GM23248 (cell line): ENCODE measurements at places on chromosomes 12 and 14. TPM values are rescaled to one million over a fixed set of nuclear protein-coding genes. Genes with fewer than 3 reads are reported as not detected.

MYRFL gene
- not detected in 2 replicates for total RNA-seq

DNA sequence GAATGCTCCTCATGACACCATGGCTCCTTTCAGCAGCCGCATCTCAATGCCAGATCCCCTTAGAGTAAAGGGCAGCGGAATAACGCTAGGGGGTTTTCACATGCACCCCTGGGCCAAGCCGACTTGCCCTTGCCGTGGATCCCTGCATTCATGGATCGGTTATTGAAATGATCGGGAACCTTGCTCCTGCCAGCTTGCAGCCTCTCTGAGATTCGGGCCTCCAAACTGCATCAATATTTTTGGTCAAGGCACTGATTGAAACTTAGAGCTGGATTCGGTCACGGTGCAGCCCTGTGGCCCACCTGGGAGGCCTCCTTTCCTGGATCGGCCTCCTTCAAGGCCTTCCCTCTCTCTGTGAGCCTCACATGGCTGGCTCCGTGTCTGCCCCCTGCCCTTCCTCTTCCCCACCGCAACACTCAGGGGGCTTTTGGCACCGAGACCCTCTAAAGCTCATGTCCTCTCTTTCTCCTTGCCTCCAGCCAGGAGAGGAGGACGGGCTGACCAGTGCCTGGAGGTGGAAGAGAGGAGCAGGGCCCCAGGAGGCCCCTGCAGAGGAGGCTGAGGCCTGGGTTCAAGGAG lies 1.8 kb downstream of the PTPN6 start:
- no peak for DNase-seq

DRAM1 gene
- 86.8 and 111 TPM in 2 replicates for total RNA-seq

DNA sequence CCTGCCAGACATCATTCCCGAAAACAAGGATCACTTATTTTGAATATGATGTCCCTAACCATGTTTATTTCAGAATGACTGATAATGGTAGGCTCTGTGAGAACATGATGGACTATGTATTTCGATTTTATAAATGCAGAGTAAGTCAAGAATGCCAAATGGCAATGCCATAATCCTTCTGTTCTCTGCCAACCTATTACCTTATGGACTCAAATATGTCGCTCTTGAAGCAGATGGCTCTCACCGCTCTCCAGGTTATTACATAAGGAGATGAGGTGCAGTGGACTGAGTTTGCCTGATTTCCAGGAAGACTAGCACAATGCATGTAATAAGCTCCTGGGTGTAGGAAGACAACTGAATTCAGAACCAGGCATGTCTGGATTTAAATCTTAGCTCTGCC lies 227.2 kb downstream of the BTG1 start:
- no peak for DNase-seq

KLRK1 gene
- not detected in 2 replicates for total RNA-seq

DNA sequence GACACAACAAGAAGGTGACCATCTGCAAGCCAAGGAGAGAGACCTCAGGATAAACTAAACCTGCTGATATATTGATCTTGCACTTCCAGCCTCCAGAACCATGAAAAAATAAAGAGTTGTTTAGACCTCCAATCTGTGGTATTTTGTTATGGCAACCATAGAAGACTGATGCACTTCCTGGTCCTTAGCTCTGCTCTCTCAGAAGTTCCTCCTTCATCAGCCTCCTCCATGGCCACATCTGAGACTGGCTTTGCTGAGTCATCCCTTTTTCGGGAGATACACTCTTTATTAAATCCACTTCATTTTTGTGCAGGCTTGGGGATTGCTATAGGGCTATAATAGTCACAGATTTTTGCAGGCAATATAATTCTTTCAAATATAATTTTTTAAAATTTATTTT lies 89.6 kb upstream of the ATF7IP start:
- DNase-seq = no peak

DNA sequence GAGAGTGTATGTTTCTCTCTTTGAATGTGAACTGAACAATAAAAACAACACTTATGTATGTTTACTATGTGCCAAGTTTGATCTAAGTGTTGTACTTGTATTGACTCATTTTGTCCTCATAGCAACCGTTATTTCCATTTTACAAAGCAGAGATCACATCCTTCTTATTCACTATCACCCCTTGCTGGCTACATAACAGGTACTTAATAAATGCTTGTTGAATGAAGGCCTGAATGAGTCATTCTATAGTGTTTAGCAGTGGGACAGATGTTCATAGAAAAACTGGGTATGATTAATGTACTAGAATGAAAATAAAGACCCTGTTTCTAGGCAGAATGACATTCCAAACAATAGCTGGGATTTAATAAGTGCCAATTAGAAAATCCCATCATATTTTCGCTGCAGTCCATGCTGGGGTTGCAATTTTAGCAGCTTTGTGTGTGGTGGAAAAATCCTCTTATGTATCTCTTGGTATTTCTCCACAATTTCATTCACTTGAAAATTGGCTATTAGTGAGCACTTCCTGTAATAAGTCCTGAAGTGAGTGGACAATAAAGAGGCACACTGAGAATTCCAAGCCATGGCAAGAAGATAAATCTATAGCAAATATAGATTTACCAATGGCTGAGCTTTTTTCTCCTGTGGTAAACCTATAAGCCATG lies 86.0 kb downstream of the FAR2 start:
- DNase-seq = peak; percentile 34

BHLHE41 gene
- 0.76 and 1.6 TPM in 2 replicates for total RNA-seq

CCDC175 gene
- not detected in 2 replicates for total RNA-seq

- DNase-seq = peak; percentile 62
Measured at GRCh38 chr12:5096241-5096924, 52.7 kb downstream of the KCNA5 start.

- no peak for DNase-seq
Measured at GRCh38 chr12:32062881-32063280, 43.8 kb upstream of the BICD1 start.

SERPINA9 gene
- total RNA-seq = not detected in 2 replicates
